ENCODE measurements at places on chromosomes 3 and 15. TPM values are rescaled to one million over a fixed set of nuclear protein-coding genes. Genes with fewer than 3 reads are reported as not detected.

The EHHADH gene
- 3.2 TPM for total RNA-seq

The XIRP1 gene
- not detected for total RNA-seq

The CMTM8 gene
- 3.2 TPM for total RNA-seq

The EOGT gene
- total RNA-seq = 41.7 TPM

The AQP9 gene
- total RNA-seq = 0.09 TPM

The PARL gene
- 73.5 TPM for total RNA-seq

The SQOR gene
- total RNA-seq = 75.0 TPM

The CPNE4 gene
- not detected for total RNA-seq

The FBN1 gene
- 24.2 TPM for total RNA-seq

The AADACL2 gene
- not detected for total RNA-seq

The BUB1B gene
- 30.9 TPM for total RNA-seq

The PAQR5 gene
- total RNA-seq = 16.7 TPM

The THOC7 gene
- 117 TPM for total RNA-seq

The MON1A gene
- total RNA-seq = 18.6 TPM

The SYNPR gene
- total RNA-seq = not detected

The IL5RA gene
- total RNA-seq = not detected

The ERC2 gene
- 0.44 TPM for total RNA-seq

The TIMP4 gene
- total RNA-seq = not detected

The CELSR3 gene
- 21.5 TPM for total RNA-seq

The RHOV gene
- total RNA-seq = 1.7 TPM

The FBXW12 gene
- not detected for total RNA-seq

The ZNF80 gene
- total RNA-seq = not detected

The IRAK2 gene
- total RNA-seq = 7.0 TPM

The ARPP21 gene
- not detected for total RNA-seq

The GOLGA8K gene
- total RNA-seq = not detected
